ENCODE measurements at places on chromosomes 6 and 20.

- DNase-seq: no peak
These were observed 62.3 kb upstream of the TBC1D7 start for GRCh38 chr6:13390658-13391057.

GRCh38 chr20:62989201-62989601 lies 17.6 kb downstream of the BHLHE23 start:
- DNase-seq: no peak

DNA sequence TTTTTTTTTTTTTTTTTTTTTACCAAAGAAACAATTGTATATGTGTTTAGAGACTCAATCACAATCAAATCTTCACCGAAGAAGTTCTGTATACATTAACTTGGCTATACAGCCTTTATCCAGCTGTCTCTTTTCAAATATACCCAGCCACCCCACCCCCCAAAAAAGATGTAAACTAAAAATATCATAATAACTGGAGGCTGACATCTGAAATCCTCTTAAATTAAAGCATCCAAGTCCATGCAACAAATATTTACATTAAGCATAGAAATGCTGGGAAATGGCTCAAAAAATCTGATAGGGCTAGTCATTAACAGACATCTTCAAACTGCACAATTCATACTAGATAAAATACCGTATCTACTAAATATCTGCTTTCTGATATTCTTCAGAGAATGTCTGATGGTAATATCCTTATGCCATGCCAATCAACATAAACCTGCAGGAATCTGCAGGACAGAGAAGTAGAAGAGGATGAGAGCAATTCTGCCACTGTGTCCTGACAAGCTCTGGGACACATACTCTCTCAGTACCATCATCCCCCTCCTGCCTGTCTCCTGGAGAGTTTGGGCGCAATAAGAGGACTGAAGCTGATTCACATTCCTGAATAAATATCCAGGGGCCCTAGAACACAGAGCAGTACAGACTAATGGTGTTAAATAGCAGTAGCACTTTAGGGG lies 152.4 kb downstream of the KIF6 start:
- DNase-seq: no peak

- no peak for DNase-seq
These were observed 71.3 kb upstream of the TOP1 start for GRCh38 chr20:40957265-40957760.

GRCh38 chr6:96116674-96117073 lies 100.9 kb downstream of the FUT9 start:
- no peak for DNase-seq

DNA sequence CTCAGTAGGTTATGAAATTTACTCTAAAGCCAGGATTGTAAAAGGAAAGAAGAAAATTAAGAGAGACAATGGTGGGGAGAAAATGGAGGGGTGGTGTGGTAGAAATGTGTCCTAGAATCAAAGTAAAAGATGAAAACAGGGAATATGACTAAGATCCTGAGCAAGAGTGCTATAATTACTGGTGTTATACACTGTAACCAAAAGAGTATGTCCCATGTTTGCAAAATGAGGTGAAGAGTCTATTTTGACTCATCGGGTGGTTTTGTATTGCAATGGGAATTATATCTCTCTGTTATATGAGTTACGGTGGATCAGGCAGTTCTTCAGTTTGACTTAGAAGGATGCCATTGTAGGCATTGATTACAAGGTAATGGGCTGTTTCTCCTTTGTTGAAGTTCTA lies 8.5 kb downstream of the L3MBTL3 start:
- no peak for DNase-seq
